Heart left ventricle (tissue), 16 donors: ENCODE measurements at places on chromosomes 12 and 14.

- DNase-seq, result no peak
Measured at GRCh38 chr12:75489187-75489586, 8.6 kb downstream of the GLIPR1 start.

- DNase-seq, result no peak
Measured at GRCh38 chr14:35374263-35374712, 30.3 kb downstream of the NFKBIA start.

GRCh38 chr14:95338436-95338835, 18.7 kb upstream of the CLMN start:
- DNase-seq, result no peak

DNA sequence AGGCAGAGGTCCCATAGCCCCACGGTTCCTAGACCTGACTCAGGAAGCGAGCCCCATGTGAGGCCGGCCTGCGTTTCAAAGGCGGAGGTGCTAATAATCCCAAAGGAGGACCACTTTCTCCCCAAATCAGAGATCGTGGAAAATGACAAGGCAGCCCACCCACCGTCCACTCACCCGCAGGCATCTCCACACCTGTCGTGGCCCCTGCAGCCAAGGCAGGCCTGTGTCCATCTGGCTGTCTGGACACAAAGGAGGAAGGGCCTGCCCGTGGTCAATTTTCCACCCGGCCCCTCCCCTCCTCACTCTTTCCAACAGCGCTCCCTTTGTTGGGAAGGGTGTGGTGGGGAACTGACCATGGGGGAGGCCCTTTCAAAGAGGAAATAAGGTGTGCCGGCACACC, 125.3 kb upstream of the TMEM132D start:
- DNase-seq, result no peak

GRCh38 chr14:35932659-35933159, 106.6 kb downstream of the BRMS1L start:
- DNase-seq, result no peak

DNA sequence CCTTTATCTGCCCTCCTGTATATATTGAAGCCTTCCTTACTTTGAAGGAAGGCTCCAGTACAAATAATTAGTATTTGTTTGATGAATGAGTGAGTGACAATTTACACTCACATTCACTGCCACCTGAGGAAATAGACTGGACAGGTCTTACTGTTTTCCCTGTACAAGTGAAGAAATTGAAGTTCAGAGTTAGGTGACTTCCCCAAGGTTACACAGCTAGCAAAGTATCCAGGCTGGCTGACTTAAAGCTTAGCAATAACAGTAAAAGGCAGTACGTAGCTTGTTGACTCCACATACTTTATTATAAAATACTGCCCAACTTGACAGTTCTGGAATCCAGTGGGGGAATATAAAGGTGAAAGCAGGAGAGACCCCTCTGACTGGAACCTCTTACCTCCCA, 2.6 kb upstream of the KRT18 start:
- no peak for DNase-seq

DNA sequence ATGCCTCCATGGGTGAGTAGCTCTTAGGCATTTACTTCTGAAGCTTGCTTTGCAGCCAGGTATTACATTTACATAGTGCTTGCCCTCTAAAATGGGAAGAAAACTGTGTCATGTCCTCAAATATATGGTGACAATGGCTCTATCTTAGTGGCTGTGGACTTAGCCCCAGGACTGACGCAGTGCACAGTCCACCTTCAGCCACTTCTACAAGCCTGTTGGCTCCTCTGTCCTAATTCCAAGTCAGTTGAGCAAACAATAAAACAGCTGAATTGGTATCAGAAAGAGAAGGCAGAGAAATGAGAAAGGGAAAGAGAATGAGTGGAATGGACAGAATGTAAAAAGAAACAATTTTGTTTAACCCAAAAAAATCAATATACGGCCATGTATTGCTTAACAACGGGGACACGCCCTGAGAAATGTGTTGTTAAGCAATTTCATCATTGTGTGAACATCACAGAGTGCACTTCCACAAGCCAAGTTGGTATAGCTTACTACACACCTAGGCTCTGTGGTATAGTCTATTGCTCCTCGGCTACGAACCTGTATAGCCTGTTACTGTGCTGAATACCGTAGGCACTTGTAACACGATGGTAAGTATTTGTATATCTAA, 93.5 kb downstream of the GRIN2B start:
- no peak for DNase-seq

DNA sequence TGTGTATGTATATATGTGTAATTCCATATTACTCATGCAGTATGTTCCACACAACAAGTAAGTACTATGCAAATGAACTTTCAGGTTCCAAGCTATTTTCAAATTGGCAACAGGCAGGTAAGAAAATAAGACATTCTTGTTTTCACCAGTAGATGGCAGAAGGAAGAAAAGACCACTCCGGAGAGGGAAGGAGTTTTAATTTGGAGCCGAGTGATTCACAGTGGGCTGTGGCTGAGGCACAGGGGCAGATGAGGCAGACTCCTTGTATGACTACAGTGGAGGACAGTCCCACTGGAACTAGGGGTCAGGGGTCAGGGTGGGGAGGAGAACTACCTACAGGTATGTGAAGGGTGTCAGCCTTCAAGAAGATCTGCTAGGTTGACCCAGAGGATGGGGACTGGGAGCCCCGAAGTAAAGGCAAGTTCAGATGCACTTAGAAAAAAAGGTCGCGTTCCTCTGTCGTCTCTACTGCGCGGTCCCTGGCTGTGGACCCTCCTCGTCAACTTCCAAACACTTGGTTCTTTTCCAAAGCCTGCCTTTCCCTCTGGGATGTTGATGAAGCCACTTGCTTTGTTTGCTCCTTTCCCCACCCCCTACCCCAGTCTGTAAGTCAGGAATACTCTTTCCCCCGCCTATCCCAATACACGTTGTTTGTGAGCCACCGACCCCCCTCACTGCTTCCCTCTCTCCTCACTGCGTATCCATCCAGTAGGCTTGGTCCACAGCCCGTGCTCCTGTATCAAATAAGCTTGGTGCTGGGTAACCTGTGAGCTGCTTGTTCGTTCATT, 24.1 kb downstream of the DDX47 start:
- peak; percentile 38 for DNase-seq

GRCh38 chr12:27142101-27142721, 59.8 kb upstream of the C12orf71 start:
- peak; percentile 74 for DNase-seq

- DNase-seq, result peak; percentile 16
Measured at GRCh38 chr14:60106339-60106738, 14.6 kb downstream of the PCNX4 start.

GRCh38 chr12:88868050-88868449, 287.8 kb upstream of the KITLG start:
- no peak for DNase-seq

DNA sequence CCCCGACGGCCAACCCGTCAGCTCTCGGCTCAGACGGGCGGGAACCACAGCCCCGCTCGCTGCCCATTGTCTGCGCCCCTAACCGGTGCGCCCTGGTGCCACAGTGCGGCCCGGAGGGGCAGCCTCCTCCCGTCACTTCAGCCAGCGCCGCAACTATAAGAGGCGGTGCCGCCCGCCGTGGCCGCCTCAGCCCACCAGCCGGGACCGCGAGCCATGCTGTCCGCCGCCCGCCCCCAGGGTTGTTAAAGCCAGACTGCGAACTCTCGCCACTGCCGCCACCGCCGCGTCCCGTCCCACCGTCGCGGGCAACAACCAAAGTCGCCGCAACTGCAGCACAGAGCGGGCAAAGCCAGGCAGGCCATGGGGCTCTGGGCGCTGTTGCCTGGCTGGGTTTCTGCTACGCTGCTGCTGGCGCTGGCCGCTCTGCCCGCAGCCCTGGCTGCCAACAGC, at the start of gene WNT1:
Gene WNT1, plus strand, starts transcription at position 32 of the 450 bp plus-strand sequence. Its CDS starts 329 bp downstream, at position 361.
- DNase-seq, result peak; percentile 61

DNA sequence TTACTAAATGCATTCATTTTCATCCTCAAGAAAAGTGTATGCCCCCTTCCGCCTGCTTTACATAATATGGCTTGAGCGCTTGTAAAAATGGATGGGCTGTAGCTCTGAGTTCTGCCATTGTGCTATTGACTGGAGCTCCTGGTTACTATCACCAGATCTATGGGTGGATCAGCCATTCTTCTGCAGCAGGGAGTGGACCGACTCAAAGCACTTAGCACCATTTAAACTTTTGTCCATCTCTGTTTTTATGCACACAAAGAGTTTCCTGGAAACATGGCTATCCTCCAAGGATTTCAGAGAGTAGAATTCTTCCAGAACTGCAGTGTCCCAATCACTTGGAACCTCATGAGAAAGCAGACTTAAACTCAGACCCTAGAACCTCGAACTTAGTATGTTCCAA, 4.5 kb upstream of the NUMB start:
- peak; percentile 24 for DNase-seq

DNA sequence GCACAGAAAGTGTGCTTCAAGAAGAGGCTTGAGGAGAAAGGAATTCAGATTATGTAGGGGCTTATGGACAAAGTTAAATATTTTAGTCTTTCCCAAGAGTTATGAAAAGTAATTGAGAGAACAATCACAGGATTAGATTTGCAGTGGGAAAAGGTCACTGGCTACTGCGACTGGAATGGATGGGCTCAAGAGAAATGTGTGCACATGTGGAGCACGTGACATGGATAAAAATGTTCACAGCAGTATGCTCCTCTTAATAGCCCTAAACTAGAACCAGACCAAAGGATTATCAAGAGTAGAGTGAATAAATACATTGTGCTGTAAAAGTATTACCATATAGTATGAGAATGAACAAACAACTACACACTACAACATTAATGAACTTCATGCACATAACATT, 78.1 kb downstream of the ABCD2 start:
- DNase-seq, result no peak

- DNase-seq, result no peak
Measured at GRCh38 chr14:61811882-61812346, 49.7 kb downstream of the SNAPC1 start.

DNA sequence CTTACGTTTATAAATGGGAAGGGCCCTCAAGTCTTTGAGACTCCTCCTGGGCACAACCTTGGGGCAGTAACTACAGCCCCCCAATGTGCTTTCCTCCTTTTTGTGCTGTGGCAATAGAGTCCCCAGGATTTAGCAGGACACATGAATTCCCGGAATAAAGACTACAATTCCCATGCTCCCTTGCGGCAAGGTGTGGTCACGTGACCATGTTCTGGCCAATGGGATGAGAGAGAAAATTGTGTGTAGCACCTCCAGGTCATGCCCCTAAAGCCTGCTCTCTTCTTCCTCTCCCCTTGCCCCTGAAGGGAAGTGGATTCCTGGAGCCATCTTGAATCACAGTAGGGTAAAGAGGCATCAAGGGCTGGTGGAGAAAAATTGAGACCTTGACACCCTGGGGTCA, 295.1 kb upstream of the SFSWAP start:
- no peak for DNase-seq

- no peak for DNase-seq
Measured at GRCh38 chr12:124487066-124487833, 80.2 kb downstream of the NCOR2 start.

- no peak for DNase-seq
Measured at GRCh38 chr12:40701756-40702155, 9.5 kb downstream of the CNTN1 start.

- DNase-seq, result no peak
Measured at GRCh38 chr14:104395941-104396681, 183.5 kb upstream of the C14orf180 start.

GRCh38 chr14:41606532-41607303, at the start of gene LRFN5:
Gene LRFN5, plus strand, starts transcription at chr14:41606876.
- DNase-seq, result peak; percentile 61

DNA sequence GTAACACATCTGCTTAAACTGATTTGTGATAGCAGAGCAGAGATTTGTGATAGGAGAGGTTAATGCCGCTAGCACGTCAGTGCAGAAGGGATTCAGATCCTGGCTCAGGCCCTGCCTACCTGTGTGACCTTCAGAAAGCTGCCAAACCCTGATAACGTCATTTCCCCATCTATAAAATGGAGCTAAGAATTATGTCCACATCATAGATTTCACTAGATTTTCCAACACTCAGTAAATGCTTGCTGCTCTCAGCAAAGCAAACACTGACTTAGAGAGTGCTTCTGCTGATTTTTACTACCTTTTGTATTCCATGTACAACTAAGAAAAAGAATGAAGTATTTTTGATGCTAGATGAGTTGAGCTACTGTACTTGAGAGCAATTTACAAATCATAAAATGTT, 261.4 kb downstream of the ITPR2 start:
- DNase-seq, result no peak

- DNase-seq, result no peak
Measured at GRCh38 chr12:66590275-66590985, 88.4 kb downstream of the GRIP1 start.

- no peak for DNase-seq
Measured at GRCh38 chr12:75656648-75657047, 145.2 kb upstream of the KRR1 start.

DNA sequence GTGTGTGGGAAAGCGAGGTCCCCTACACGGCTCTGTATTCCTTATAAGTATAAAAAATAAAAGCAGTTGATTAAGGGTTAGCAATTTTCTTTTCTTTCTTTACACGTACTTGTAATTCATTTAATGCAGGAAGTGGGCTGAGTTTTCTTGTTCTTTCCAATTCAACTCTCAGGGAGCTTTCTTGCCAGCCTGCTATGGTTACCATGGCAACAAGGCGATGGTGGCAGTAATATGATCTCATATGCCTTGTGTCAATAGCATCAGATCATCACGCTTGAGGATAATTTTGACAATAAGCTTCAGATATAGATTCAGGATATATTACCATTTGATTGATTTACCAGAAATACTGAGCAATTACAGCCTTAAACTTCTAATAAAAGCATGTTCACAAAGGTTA, 466.5 kb downstream of the APAF1 start:
- no peak for DNase-seq

DNA sequence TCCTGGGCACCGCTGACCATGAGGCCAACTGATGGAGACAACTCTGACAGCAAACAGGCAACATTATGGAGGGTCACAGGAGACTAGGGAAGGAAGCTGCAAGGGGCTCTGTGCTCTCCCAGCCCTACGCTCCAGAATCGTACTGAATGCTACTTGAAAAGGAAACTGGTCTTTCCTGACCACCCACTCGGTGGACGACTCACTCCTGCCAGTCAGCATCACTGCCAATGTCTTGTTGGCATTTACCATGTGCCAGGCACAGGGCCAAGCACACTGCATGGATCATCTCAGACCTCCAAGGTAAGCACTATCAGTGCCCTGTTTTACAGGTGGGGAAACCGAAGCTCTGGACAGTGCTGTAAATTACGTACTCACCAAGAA, 38.0 kb downstream of the CCDC85C start:
- DNase-seq, result no peak

- no peak for DNase-seq
Measured at GRCh38 chr12:94122591-94122990, 25.8 kb upstream of the PLXNC1 start.

DNA sequence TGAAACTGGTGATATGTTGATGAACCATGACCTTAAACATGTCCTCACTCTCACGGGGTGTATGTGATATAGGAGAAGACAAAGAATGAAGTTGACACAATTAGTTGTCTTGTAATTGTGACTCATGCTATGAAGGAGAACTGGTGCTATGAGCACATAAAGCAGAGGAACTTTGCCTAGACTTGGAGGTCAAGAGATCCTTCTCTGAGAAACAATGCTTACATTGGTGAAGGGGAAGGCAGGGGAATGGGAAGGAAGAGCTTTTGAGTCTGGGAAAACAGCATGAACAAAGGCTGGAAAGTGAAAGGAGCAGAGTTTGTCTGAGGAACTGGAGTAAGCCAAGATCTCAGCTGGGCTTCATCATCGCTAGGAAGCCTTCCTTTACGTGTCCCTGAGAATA, 83.2 kb downstream of the MYRFL start:
- DNase-seq, result no peak
